Stimulated activated naive CD4-positive, alpha-beta T cell treated with Interleukin-2 at 50 U/mL for 16 hours (primary cell): ENCODE measurements at places on chromosomes 11 and 22.

DNA sequence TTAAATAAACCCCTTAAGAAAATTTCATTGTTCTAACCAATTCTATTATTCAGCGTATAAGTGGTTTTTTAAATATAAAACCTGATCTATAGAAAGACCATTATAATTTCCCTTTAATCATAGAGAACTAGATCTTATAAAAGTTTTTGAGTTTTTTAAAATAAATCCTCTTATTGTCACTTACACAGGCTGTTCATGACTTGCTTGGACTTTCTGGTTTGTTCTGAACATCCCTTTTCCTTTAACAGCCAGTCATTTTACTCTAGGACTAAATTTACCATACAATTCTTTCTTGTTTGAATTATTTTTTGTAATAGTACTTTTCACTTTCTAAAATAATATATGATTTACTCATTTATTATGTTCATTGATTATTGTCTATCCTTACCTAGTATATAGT lies 4.7 kb downstream of the NXPE2 start:
- DNase-seq, result no peak

DNA sequence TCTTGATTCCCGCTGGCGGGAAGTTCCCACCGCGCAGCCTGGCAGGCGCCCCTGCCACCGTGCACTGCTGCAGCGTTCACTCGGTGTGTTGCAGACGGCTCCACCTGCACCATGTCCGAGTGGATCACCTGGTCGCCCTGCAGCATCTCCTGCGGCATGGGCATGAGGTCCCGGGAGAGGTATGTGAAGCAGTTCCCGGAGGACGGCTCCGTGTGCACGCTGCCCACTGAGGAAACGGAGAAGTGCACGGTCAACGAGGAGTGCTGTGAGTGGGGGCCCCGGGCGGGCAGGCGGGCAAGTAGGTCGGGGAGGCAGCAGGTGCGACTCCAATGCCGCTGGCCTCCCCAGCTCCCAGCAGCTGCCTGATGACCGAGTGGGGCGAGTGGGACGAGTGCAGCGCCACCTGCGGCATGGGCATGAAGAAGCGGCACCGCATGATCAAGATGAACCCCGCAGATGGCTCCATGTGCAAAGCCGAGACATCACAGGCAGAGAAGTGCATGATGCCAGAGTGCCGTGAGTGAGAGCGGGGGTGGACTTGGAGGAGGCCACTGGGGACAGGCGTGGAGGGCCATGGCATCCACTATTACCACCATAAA lies 99.7 kb downstream of the RRAS2 start:
- no peak for DNase-seq

DNA sequence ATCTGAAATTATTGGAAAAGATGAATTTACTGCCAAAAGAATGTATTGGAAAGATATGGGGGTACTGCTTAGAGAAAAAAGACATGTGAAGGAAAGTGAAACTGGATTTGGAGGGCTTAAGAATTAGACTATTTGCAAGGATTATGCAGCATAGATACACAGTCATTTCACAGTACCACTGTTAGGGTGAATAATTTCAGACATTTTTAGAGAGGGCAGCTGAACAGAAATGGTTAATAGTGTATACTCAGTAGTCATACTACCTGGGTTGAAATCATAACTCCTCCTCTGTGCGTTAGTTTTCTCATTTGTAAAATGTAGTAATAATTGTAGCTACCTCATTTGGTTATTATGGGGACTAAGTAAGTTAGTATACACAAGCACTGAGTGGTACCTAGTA lies 33.0 kb downstream of the GAS2 start:
- no peak for DNase-seq

GRCh38 chr22:47172771-47173534 lies 410.5 kb downstream of the TBC1D22A start:
- no peak for DNase-seq

DNA sequence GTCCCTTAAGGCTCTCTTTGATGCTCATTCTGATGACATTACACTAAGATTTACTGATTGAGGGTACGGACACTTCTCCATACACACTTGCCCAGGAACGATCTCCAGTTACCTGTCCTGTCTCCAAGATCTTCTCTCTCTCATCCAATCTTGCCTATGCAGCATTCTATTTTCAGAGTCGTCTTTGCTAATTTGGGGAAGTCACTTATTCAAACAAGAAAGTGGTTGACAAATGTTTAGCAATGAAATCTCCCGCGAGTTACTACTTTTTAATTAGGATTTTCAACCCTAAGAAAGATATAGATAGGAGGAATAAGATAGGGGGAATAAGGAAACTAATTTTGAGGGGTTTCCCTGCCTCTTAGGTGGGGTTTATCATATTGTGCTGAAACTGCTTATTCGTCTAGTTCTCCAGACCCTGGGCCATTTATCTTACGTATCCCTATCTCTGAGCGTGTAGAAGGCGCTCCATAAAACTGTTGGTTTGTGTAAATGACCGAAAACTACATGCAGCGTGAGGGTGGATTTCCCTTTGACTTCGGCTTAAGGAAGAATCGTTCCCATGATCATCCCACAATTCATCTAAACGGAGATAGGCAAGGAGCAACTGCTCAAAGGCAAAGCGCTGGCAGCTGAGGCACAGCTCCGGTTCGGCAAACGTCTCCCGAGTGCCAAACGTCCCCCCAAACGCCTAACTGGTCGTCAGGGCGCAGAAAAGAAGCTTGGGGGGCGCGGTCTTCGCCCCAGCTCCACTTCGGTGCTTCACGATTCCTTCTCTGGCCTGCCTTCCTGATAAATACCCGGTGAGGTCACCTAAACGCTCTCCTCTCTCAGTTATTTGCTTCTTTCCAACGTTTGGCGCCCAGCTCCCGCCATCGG lies 804 bp downstream of the APIP start:
- DNase-seq, result peak; percentile 14

- DNase-seq, result no peak
Measured at GRCh38 chr11:64208796-64209562, 2.5 kb downstream of the FERMT3 start.

GRCh38 chr11:34260072-34260575 lies 97.7 kb downstream of the ABTB2 start:
- no peak for DNase-seq

DNA sequence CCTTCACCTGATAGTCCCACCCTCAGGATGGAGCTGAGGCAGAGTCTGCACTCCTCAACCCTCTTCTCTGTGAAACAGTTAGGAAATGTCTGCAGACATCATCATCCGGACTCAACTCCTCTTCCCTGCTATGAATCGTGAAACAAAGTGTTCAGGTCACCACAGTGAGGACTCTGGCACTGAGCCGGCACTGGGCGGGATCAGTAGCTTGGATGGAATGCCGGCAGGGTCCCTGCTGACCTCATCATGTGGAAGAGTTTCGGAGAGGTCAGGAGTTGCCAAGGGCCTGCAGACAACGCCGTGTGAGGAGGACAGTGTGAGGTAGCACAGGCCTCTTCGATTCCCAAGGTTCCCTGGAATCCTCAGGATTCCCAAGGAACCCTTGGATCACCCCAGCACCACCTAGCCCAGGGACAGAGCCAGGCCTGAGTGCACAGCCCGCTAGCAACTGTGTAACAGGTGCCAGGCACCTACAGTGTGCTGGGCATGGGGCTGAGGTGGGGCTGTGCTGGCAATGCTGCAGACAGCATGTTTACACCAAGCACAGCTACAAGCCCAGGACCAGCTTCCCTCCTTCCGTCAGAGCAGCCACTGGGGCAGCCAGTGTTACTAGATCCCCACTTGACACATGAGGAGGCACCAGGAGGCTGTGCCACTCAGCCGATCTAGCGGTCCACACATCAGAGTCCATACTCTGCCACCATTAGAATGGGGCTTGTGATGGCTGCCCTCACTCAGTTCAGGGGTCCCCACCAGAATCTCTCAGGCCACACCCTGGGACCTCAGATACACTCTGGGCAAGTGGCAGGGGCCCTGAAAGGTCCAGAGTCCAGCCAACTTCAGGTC lies 693 bp upstream of the LINC01488 start:
- no peak for DNase-seq

GRCh38 chr11:120088056-120088455 lies 49.9 kb downstream of the TRIM29 start:
- no peak for DNase-seq

GRCh38 chr22:48179571-48180546 lies 1417.4 kb downstream of the TBC1D22A start:
- no peak for DNase-seq

- no peak for DNase-seq
Measured at GRCh38 chr11:113163291-113164030, 150.9 kb upstream of the TTC12 start.

GRCh38 chr22:45441138-45441537 lies 27.6 kb downstream of the RIBC2 start:
- no peak for DNase-seq

- DNase-seq, result no peak
Measured at GRCh38 chr11:133608496-133608895, 76.2 kb upstream of the OPCML start.

- DNase-seq, result no peak
Measured at GRCh38 chr11:1197886-1198560, 24.8 kb upstream of the MUC5B start.
